Effector CD4-positive, alpha-beta T cell (primary cell): ENCODE measurements at places on chromosomes 7 and 10.
A peak's percentile ranks its signal among the peaks of the same experiment; 100 is the strongest.

GRCh38 chr10:60479305-60480020 lies 89.8 kb upstream of the ANK3 start:
- DNase-seq, result no peak

- DNase-seq, result no peak
Measured at GRCh38 chr7:77217474-77218185, 18.0 kb upstream of the FGL2 start.

- peak; percentile 24 for DNase-seq
Measured at GRCh38 chr7:96075510-96076349, 246.2 kb downstream of the SLC25A13 start.

DNA sequence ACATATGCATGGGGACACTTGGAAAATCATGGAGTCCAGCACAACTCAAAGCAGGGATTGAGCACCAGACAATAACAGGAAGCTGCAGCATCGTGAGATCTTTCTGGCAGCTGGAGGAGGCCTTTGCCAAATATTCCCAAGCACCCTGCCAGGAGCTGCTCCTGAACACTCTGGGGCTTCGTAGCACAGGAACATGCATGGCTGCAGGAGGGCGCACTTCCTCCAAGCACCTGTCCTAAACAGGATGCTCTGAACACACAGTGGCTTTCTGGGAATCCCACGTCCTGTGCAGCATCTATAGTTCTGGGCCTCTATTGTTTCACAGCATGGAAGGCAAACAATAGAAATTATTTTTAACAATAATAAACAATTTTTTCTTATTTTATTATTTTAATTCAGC lies 4.1 kb downstream of the ABLIM1 start:
- no peak for DNase-seq

GRCh38 chr10:96513698-96514561 lies at the start of gene TLL2:
Gene TLL2, minus strand, starts transcription at chr10:96513926. Its CDS starts 241 bp downstream, at chr10:96513685.
- DNase-seq, result peak; percentile 31

GRCh38 chr7:135562720-135563119 lies 5.0 kb downstream of the NUP205 start:
- DNase-seq, result no peak

GRCh38 chr7:25854059-25854458 lies 297.9 kb upstream of the NFE2L3 start:
- no peak for DNase-seq

- no peak for DNase-seq
Measured at GRCh38 chr7:87797798-87798403, 78.3 kb downstream of the SLC25A40 start.

DNA sequence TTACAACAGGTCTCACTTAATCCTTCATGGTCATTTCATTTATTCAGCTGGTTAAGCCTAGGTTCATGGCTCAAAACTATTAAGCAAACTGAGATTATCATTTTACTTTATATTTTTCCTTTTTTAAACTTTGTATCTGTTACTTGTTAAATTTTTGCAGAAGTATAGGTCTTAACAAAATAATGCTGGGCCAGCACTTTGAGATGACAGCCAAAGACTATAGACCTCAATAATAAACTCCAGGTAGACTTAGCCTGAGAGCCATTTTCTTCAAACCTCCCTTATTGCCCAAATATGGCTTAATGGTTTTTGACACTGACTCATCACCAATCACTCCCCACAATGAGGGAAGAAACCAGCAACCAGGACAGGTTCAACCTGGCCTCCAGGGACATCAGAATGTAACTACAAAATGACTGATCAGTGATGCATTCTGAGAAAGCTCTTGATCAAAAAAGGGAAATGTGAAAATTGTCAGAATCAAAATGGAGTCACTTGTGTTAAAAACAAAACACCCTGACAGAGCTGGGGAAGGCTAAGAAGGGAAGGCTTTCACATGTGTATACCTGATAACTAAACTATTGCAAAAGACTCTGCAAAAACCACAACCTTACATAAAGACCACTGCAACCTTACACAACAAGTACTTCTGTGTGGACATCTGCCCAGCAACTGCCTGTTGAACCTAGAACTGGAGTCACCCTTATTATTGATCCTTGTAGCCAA lies 2.1 kb upstream of the CCDC126 start:
- no peak for DNase-seq

DNA sequence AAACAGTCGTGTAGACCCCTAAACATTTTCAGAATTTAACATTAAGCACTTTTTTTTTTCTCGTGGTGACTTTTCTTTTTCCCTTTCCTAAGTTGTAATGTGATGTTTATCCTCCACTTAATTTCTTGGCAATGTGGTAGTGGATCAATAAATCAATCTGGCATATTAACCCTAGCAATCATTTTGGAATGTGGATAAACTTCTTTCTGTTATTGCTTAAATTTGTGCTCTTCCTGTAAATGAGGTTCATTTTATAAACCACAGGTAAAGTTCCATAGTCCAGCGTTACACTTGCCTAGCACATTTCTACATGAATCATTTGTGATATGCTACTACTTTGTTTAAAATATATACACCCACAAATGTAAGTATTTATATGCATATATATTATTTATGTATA lies 247.4 kb upstream of the ETV1 start:
- no peak for DNase-seq

DNA sequence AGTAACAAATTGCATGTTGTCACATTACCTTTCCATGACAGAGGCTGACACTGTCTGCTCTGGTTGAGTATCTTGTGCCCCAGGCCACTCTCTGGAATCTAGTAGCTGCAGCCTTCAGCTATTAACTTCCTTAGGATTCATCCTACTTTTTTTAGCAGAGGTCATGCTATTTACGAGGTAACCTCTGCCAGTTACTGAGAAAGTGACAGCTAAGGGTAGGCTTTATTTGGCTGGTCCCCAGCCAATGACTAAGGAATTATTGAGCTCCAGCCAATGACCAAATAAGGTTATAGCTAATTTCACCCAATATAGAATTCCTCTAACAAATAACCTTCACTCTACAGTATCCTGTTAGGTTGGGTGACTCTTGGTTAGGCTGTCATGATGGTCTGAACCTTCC lies 1361.7 kb downstream of the XPNPEP1 start:
- DNase-seq, result no peak

DNA sequence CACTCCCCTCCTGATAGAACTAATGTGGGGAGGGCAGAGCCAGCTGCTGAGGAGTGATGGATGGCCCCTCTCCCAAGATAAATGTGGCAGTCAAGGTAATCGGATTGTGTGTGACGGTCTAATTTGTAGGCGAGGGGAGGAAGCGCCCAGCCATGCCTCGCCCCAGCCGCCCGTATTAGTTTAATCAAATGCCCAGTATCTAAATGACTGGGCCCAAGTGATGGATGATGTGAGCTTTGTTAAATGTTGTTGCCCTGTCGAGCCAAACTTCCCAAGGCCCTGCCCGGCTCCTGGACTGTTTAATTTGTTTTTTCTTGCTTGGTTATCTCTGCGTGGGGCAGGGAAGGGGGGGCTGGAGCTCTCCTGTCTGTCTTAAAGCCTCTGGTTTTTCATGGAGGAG lies 88.4 kb upstream of the PPIF start:
- DNase-seq, result no peak

DNA sequence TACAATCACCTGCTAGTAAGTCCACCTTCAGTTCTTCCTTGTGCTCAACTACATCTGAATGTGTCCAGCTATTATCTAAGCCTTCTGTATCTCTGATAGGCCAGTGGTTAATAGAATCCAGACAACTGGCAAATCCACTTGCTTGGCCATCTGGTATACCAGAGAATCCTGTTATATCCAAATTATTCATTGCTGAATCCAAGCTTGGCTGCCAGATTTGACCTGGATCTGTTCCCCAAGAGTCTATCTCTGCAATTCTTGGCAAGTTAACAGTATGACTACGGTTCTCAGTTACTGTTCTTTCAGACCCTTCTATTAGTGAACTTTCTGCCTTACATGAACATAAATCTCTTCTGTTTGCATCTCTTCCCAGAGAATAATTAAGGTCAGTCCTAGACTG lies 154.6 kb upstream of the TARP start:
- no peak for DNase-seq

DNA sequence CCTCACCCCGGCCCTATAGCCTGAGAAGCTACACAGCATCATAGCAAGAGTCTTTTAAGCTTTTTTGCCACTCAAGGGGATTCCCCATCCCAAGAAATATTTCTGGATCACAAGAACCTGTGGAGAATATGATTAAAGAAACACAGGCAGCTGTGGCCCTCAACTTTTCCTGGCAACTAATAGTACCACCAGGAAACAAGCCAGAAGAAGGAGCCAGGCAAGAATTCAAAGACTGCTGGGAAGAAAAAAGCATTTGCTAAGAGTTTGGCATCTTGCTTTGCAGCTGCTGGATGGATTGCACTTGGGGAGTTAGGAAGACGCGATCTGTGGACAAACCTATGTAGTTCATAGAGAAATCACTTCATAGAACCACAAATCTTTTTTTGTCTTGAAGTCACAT lies 437.8 kb downstream of the PLXDC2 start:
- DNase-seq, result no peak

- no peak for DNase-seq
Measured at GRCh38 chr10:32234471-32234870, 112.5 kb downstream of the EPC1 start.

- no peak for DNase-seq
Measured at GRCh38 chr7:129055294-129055816, 444 bp upstream of the TNPO3 start.

DNA sequence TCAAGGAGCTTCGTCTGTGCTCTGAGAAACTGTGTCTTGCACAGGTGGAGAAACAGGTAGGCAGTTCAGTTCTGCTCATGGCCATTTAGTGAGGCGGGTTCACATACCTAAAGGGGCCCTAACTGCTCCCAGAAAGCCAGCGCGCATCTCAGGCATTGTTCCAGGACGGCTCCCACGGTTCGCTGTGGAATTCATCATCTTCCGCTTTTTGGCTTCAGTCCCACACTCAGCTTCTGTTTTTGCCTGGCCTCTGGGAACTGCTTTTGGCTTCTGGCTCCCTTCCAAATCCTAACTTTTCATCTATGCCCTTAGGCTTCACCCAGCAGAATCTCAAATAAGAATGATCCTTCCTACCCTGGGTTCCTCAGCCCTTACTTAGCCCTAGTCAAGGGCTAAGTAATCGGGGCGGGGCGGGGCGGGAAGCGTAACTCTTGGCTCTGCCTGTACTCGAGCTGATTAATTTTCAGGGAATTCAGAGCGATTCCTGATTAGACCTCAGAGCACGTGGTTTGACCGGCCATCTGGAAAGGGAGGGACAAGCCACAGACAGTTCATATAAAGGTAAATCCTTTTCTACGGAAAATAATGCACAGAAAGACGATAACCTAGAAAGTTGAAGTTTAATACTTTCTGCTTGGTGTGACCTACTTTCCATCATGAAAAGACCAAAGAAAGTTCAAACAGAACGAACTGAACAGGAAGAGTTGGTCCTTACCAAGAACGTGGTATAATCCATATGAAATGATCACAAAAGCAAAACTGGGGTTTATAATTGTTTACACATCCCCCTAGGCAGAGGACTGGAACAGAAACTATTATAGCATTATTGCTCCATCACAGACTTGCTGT lies 105.7 kb downstream of the ST8SIA6 start:
- DNase-seq, result no peak

- no peak for DNase-seq
Measured at GRCh38 chr10:11576092-11576809, 35.2 kb downstream of the USP6NL start.

DNA sequence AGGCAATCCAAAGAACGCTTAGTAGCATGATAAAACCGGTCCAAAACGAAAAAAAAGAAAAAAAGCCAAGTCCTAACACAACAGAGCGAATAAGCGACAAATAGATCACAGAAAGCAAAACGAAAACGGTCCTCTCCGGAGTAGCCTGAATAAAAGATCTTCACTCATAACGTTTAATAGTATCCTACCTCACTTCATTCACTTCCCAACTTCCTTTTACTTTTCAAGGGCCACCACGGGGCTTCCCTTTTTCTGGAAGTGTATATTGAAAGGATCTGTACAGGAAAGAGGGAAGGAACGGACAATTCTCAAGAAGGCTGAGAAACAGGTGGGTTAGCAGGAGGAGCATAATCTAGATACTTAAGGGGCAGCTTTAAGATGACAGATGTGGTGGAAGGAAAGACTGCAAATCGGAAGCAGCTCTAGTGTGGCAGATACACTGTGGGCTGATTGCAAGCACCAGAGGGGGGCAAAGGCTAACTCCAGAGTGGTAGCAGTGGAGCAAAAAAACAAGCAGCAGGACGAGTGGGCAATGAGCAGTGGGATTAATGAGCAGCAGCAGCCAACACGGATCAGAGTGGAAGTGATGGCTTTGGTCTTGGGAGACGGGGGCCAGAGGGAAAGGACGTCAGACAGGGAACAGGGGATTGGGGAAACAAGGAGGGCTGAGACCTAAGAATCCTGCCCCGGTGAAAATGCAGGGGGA lies 866 bp downstream of the CNOT4 start:
- peak; percentile 7 for DNase-seq

DNA sequence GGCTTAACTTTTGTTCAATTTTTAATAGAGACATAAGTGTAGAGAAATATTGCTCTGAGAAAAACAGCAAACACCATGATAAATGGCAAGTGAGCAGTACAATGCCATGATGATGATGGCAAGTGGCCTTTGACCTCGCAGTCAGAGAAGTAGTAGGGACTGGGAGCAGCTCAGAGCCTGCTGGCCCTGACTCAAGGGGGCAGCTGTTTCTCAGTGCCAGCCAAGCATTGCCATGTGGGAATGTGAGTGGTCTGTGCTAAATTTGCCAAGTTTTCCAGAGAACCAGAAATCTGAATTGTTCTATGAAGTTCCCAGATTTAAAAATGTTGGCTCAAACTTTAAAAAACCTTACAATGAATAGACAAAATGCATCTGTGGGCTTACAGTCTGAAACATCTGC lies 187.9 kb downstream of the BICC1 start:
- DNase-seq, result no peak

DNA sequence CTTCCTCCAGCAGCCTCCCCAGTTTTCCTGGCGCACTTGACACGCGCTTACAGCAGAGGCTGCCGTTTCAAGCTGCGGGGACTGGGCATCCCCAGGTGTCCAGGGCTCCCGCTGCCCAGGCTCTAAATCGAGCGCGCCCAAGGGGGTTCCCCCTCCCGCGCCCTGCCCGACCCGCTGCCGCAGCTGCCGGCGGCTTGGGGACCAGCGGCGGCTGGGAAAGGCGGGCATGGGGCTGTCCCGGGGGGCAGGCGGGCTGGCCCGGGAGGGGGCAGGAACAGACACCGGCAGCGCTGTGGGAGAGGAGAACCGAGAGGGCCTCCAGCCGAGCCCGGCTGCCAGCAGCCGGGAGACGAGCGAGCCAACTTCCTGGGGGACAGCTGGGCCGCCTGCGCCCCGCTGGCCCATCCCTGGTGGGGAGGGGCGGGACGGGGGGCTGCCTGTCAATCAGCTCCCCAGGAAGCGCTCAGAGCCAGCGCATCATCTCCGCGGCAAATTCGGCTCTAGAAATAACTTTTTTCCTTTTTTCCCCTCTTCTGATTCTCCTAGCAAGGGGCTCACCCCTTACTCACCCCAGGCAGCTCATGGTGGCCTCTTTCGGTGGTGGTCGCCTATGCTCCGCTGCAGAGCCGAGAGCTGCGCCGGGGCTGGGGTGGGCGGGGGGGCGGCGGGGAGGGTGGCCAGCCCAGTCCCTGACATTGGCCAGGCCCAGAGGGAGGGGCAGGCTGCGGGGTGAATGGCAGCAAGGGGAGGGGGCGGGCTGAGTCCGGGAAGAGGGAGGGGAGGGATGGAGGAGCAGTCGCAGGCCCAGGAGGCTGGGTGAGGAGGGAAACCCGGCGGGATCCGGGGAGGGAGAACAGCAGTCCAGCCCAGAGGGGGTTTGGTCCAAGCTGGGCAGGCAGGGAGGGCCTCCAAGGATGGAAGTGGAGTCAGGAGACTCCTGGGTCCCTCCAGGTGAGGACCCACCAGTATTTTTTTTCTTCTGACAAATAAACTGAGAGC lies 14.7 kb downstream of the GRID2IP start:
- no peak for DNase-seq
